ENCODE measurements at places on chromosomes 1 and 21.

GRCh38 chr1:94180650-94181049 is 56.7 kb downstream of the ARHGAP29 start:
- no peak for DNase-seq

DNA sequence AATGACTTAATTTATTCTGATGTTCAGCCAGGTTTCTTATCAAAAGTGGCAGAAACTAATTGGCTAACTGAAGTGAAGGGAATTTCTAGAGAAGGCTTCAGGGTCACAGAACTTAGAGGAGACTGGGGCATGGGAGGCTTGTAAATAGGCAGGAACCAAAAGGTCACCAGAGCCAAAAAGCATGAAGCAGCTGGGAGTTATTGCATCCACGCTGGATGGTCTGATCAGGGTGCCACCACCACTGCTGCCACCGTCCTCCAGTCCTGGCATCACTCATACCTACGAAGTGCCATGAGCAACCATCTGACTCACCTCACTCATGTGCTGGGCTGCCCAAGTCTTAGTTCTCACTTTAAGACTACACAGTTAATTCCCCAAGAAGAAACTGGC is 82.5 kb upstream of the DPH5 start:
- no peak for DNase-seq

DNA sequence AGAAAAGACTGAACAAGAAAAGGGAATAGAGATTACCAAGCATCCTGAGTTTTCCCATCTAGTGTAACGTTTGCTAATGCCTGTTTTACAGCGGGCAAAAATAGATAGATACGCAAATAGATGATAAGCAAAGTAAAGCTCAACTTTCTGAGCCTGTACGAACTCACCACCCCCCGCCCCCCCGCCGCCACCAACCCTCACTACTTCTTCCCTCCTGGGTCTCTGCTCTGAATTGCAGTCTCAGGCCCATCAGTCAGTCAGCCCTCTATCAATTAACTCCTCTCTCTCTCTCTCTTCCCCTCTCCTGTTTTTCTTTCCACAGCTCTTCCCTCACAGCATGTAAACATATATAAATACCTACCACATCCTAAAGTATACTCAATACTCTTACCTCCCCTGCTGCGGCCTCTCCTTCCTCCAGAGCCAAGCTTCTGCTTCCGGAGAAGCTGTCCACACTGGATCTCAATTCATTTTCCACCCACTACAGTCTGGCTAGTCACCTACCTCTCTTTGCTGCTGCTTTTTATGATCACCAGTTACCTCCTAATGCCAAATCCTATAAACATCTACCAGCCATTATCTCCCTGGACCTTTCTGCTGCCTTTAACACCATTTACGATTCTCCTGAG is 64.6 kb downstream of the CAPN2 start:
- DNase-seq: no peak

DNA sequence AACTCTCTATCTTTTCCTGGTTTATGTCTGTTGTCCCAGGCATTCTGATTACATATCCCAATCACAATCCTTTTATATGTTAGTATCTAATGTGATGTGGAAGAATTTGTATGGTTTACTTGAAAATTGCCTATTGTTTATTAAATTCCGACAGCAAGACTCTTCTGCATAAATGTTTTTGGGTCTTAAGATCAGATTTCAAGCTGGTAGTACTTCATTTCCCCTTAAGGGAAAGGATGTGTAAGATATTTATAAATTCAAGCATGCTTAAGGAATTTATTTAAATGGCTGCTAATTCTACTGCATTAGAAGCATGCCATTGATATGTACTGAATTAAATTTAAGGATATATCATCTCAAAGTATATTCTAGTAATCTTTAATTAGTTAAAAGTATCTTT is 20.4 kb upstream of the GPR88 start:
- DNase-seq: no peak

DNA sequence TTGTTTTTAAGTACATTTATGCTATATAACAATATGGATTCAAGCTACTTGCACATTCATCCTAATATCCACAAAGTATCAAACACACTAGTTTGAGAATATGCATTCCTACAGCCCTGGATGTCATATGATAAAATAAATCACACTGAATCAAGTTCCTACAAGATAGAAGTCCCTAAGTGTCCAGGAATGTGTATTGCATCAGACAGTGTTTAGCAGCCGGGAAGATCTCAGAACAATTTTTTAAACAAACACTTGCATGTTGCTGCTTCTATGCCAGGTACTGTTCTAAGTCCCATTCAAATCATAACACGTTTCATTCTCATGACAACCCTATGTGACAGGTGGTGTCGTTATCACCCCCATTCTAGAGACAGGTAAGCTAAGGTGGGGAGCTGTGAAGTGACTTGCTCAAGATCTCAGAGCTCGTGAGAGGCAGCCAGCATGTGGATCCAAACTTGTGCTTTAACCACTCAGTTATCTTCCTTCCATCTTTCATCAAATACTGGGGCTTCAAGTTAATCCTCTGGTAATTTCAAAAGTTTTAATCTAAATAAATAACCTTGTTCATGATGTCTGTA is 68.3 kb upstream of the KIF26B start:
- DNase-seq: no peak

DNA sequence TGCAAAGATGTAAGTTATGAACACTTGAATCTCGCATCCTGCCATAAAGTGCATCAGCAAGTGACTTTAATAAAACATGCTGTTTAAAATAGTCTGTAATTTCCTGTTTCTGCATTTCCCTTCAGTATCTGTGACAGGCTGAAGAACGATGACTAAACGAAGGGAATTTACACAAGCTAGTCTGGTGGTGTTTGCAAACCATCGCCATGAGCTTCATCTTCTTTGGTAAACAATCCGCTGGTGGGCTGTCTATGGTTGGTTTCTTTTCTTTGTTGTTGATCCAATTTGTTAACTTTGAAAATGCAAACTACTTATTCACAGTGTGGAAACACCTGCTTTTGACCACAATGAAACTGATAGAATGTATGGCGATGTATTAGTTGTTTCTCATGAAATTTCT is 13.9 kb downstream of the SERTAD4 start:
- no peak for DNase-seq

DNA sequence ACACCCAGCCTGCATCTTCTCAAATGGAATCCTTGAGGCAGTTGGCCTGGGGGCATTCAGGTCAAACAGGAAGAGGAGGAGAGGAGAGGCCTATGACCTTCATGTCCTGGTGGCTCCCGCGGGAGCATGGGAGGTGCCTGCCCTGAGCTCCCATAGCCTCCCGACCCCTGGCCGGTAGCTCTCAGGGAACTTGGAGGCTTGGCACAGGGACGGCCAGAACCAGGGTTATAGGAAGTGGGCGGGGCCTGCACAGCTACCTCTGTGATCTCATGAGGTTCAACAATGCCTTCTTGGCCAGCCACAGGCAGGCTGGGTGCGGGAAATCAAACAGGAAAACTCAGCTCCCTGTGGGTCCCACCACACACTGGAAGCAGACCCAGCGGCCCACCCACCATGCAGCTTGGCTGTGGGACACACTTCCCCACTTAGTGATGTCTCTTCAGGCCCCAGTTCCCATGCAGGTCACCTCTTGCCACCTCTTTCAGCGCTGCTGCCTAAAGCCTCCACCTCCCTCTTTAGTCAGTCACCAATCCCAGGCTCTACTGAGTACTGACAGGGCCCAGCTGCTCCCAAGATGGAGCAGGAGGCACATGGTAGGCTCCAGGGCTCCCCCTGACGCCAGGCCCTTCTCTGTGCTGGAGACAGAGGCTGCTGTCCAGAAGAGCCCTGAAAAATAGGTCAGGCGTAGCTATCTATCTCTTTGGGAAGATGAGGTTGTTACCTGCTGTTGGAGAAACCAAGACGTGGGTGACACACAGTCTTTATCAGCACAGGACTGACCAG is at the start of gene SLFNL1:
SLFNL1 (minus strand) TSS at position 200 of the 783 bp plus-strand sequence. CDS start 1,065 bp downstream, outside the sequence.
- no peak for DNase-seq

DNA sequence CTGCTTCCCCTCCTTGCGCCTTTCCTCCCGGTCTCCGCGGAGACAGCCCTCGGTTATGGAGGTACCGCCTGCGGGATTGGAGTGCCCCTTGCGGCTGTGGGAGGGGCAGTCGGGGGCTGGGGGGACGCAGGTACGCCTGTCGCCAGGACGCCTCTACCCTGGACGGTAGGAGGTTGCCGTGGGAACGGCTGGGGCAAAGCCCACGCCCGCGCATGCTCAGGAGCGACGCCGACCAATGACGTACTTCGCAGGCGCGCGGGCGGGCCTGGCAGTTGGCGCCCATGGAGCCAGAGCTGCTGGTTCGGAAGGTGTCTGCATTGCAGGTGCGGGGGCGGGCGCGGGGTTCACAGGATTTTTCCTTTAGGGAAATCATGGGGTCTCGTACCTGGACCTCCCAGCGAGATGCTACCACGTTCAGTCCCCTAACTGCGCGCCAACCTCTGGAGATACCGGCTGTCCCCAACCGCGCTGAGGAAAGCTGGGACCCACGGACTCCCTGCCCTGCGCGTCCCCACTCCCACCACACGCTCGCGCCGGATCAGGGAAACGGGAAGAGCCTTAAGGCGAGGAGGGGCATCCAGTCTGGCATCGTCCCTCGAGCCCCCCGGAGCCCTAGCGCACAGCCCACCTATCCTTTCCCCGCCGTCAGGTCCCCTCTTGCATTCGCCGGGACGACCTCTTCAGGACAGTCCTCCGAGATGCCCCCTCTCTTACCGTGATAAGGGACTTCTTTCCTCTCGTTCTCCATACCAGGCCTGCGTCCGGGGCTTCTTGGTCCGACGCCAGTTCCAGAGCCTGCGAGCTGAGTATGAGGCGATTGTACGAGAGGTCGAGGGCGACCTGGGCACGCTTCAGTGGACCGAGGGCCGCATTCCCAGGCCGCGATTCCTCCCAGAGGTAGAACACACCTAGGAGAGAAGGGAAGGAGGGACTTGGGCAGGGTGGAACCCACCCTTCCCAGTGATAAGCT is at the start of gene IQCC:
IQCC (plus strand) TSS at position 271 of the 970 bp plus-strand sequence; CDS start at position 282, 11 bp downstream.
- DNase-seq: peak; percentile 73

DNA sequence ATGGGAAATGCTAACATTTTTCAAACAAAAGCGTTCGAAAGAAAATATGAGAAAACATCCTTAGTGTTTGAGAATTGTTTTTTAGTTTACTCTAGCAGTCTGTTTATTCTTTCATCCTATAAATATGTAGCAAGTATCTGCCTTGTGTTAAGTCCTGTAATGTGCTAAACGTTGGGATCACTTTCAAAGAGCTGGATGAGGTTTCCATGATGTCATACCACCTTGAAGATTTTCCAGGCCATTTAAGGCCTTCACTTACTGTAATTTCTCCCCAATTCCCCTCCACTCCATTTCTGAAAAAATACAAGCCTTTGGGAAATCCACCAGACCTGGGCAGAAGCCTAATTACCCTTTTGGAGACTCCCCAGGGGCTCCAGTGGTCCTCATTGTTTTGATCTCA is 24.2 kb upstream of the CTBS start:
- DNase-seq: no peak

DNA sequence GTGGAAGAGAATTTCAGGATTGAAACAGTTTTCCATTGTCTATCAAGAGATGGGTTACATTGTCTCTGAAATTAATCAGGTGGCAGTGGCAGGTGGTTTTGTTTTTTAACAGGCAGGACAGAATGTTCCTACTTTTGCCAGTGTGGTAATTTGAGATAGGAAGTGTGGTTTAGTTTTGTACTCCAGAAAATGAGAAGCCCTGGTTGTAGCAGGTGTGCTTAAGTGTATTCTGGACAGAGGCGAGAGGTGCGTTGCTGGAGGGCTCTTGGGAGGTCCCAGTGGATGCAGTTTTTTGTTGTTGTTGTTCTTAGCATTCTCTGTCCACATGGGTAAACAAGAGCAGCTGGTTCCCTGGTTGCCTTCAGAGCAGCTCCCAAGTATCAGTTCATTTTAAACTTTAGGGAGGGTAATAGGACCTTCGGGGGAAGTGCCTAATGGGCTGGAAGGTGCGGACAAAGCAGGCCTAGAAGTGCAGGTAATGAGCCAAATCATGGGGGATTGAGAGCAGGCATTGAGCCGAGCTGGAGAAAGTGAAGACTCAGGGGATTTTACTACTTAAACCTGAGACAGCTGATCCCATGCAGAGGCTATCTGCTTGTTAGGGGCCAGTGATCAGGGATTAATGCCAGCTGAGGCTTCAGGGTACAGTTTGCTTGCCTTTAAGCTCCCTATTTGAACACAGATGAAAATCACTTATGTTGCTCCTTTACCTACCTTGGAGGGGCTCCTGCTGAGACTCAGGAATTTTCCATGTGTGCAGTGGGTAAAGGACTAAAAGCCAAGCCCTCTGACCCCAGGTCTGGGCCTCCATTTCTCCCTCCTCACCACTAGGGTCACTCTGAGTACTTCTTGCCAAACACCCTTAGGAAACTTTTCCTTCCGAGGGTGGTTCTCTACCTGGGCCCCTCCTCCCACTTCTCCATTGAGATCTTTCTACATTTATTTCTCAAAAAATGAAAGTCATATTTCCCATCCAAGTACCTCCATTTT is 6.1 kb downstream of the PFKFB2 start:
- DNase-seq: no peak

DNA sequence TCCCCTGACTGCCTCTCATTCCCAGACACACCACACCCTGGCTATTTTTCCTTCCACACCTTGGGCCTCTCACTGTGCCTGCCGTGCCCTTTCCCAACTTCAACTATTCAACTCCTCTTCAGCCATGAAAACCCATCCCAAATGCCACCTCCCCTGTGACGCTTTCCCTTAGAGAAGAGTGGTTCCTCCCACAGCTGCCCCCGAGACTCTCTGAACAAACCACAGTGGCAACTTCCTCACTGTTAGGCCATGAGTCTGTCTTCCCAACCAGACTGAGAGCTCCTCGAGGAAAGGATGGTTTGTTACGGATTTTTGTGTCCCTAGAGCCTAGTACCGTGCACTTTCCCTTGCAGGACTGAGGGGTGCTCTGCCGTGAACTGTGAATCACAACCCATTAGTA is 59.2 kb downstream of the LRRN2 start:
- DNase-seq: no peak

DNA sequence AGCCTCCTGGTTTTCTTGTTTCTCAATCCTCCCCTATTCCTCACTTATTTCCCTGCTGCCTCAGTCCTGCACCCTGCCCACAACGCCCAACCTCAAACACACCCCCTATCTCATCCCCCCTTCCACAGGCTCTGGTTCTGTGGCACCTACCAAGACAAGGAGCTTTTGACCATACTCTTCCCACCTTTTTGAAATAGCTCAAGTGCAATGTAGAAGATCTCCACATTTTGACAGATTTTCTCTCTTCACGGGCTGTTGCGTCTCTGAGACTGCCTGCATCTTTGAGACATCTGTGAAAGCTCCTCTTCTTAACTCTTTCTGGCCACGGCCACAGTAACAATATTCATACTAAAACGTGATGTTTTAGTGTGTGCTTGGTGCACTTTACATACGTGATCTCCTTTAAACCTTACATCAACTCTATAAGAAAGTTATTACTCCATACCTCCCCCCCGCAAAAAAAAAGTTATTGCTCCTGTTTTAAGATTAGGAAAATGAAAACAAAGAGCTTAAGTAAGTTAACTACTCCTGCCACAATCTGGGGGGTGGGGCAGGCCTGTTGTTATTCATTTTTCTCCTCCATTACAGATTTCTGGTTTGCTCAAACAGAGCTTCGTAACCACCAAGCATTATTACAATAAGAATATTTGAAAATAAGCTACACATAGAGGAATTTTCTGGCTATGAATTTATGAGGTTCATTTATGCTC is 1.8 kb upstream of the SERBP1 start:
- DNase-seq: no peak

- no peak for DNase-seq
Measured at GRCh38 chr1:26768755-26769154, 19.0 kb upstream of the PIGV start.
